ENCODE measurements at places on chromosomes 6 and 20.

DNA sequence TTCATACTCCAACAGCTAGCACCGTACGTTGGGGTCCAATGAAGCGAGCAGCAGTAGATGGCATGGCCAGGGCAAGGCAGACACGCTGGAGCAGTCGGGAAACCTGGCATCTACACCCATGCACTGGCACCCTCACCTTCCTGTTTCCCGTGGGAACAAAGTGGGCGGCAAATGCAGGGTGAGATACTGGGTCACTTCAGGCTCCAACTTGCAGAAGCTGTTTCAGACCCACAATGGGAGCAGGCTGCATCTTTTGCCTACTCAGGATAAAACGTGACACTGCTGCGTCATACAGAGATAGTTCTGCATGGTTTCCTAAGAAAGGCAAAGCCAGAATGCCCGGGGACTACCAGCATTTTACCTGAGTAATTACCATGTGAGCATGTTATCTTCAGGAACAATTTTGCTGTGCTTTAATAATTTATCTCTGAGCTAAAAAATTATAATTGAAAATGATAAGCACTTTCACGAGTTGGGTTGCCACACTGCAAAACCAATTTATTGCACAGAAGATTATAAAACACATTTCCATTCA, 10.9 kb upstream of the CD93 start:
- no peak for ATAC-seq

- ATAC-seq: no peak
Observed at GRCh38 chr6:4327841-4328240, 192.5 kb upstream of the ECI2 start.

DNA sequence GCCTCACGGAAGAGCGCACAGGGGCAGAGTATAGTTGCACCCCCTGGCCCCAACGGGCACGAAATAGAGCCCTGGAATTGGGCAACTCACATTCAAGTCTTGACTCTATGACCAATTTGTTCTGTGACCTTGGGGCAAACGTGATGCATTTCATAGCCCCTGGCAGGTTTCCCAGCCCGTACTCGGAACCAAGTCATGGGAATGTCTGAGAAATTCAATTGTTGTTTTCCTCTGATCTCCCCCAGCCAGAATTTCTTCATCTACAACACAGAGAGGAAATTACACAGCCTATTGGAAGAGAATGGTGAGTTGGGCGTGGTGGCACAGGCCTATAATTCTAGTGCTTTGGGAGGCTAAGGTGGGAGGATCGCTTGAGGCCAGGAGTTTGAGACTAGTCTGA, 322.3 kb upstream of the SULF2 start:
- no peak for ATAC-seq

GRCh38 chr6:47701363-47701762, 3.0 kb downstream of the ADGRF4 start:
- ATAC-seq: no peak

DNA sequence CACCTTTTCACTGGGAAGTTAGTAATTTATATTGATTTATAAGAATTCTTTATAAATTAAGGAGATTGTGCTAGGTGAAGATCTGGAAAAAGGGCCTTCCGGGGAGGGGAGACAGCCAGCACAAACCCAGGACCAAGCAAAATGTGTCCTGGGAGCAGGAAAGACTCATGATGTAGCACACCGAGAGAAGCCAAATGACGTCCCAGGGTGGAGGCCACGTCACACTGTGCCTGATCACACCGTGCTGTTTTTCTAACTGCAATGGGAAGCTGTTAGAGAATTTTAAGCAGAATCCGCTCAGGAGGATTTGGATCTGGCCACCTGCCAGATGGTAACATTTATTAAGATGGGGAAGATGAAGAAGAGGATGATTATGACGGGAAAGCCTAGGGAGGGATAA, 72.7 kb upstream of the AKAP12 start:
- no peak for ATAC-seq

DNA sequence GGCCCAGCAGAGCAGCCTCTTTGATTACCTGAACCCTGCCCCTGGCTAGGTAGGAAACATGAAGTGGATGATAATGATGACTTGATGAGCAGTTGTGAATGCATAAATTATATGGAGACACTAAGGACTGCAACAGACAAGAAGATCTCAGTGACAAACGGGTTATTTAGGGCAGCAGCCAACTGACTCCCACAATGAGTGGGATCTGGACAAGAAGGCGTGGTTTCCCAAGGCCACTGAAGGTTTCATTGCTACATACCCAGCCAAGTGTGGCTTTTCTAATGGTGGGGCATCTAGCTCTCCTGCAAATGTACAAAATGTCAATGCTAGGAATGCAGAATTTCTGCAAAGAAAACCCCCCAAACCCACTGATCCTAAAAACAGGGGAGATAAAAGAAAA, 29.4 kb downstream of the RING1 start:
- no peak for ATAC-seq

- ATAC-seq: peak; percentile 38
Observed at GRCh38 chr6:139135578-139136545, 982 bp downstream of the HECA start.

- no peak for ATAC-seq
Observed at GRCh38 chr20:10078403-10078802, 43.6 kb downstream of the ANKEF1 start.

GRCh38 chr6:14354919-14355572, 237.5 kb downstream of the CD83 start:
- ATAC-seq: no peak

DNA sequence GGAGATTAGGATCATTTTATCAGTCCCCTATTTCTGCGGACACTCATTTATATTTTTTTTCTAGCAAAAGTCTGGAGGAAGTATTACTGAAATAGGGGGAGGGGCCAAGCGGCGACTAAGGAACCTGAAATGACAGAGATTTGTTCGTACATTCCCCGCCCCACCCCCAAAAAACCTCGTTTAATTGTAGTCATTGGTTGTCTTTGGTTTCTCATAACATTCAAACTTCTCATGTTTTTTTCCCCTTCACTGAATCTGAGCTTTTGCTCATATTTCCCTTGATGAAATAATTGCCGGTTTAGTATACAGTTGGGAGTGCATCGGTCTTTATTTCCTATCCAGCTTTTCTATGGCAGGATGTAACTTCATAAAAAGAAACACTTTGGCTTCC, 768 bp upstream of the FYN start:
- ATAC-seq: no peak

- ATAC-seq: no peak
Observed at GRCh38 chr6:27599859-27600532, 127.1 kb upstream of the ZNF184 start.

DNA sequence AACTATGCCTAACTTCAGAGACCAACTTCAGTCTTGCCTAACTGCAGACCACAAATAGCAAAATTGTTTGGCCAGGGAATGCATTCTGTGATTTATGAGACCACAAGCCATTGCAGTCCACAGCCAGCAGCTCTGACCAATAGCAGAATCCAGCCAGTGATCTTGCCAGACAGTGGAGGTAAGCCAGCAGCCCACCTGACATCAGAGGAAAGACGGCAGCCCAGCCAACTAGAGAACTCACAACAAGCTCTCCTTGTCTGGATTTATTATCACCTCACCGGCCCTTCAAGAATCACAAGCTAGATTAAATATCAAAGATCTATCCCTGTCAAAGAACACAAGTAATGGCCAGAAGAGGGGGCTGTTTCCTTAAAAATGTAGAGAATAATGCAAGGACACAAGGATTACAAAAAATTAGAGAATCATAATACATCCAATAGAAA, 66.5 kb upstream of the SLC35F1 start:
- ATAC-seq: peak; percentile 78

DNA sequence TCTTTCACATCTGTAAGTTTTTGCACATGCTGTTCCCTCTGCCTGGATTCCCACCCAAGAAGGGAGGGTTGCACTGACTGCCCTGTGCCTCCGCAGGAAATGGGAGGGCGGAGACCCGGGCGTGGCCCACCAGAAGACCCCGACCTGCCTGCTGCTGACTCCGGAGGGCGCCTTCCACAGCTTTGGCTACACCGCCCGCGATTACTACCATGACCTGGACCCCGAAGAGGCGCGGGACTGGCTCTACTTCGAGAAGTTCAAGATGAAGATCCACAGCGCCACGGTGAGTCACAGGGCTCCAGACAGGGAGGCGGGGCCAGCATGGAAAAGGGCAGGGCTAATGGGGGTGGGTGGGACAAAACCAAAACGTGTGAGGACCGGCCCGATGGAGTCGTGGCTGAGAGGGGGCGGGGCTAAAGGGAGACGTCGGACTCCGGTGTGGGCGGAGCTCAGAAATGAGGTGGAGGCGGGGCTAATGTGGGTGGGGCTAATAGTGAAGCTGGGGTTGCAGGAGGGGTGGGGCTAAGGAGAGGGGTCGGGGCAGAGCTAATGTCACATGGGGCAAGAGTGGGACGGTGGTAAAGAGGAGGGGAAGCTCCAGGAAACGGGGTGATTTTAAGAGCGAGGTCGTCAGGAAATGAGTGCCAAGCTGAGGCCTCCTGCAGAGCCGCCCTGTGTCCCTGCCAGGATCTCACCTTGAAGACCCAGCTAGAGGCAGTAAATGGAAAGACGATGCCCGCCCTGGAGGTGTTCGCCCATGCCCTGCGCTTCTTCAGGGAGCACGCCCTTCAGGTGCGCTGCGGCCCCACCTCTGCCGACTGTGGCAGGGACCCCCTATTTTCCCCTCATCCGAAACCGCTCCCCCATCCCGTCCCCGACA, 12.6 kb downstream of the HSPA12B start:
- peak; percentile 57 for ATAC-seq

DNA sequence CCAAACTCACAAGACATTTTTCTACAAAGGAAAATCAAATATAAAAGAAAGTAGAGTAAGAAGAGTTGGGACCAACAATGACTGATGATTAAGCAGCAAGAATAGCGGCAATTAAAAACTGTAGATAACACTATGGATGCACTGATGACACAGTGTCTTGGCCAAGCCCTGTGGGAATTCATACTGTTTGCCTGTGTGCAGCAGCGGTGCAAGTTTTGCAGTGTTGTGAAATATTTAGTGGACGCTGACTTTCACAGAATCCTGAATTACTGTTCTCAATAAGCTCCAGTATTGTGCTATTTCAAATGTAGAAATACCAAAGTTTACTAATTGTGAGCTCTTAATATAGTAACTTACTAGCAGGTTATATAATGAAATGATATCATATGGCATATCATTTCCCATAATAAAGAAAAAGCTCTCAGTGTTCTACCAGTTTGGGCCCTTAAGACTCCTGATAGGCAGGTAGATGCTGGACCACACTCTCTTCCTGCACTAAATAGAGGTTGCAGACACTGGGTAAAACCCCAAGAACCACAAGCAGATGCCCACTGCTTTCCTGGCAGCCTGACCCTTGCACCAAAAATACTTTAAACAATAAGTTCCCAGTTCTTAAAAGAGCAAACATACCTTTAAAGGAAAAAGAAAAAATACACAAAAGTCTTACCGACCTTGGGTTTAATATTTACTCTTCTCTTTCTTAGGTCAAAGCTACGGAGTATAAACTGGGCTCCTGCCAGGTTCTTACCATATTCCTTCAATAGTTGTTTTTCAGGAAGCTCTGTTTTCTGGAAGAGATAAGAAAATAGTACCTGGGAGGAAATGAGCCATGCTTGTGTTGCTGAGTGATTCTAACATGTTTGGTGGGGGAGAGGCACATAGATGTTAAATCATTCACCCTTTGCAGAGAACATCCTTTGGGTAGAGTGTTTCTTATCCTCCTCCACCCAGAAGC, 41.6 kb downstream of the ANKEF1 start:
- no peak for ATAC-seq

GRCh38 chr6:77089776-77090175, 373.5 kb downstream of the HTR1B start:
- no peak for ATAC-seq

DNA sequence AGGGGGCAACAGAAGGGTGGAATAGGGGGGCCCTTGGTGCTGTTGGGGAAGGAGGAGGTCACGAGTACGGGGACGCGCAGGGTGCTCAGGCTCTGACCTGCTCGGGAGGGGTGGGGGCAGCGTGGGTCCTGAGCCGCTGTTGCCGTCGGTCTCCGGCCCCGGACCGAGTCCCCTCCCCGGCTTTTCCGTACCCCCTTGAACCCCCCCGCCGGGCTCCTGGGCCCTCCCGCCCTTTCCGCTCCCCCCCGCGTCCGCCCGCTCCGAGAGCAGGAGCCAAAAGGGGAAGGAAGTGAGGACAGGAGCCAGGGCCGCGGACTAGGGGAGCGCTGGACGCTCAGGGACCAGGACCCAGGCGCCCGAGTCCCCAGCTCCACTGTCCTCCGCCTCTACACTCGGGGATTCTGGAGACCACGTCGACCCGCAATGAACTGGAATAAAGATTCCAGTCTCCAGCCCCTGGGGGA, at the start of gene RGL2:
TSS of gene RGL2 (minus strand) at position 170 of the 464 bp plus-strand sequence. CDS start 332 bp downstream, outside the sequence.
- peak; percentile 51 for ATAC-seq

DNA sequence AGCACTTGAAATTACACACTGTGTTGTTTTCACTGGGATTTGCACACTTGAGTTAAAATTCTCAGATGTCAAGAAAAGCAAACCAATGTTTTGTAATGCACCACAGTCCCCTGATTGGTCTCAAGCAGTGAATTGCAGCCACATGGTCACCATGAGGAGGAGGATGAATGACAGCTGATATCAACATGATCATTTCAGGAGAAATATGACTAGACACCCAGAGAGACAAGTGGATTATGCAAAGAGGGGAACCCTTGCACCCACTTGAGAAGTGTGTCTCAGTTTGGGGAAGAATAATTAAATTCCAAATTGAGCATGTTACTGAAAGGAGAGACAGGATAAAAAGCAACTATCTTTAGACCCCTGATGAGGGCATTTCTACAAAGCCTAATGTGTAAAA, 69.3 kb downstream of the UST start:
- ATAC-seq: no peak

- no peak for ATAC-seq
Observed at GRCh38 chr20:43508106-43508505, 609 bp downstream of the L3MBTL1 start.

- ATAC-seq: no peak
Observed at GRCh38 chr6:18326001-18326400, 61.1 kb upstream of the RNF144B start.
